T-cell (primary cell): ENCODE measurements at places on chromosomes 3 and 15. TPM values are rescaled to one million over a fixed set of nuclear protein-coding genes. Genes with fewer than 3 reads are reported as not detected.
A peak's percentile ranks its signal among the peaks of the same experiment; 100 is the strongest.

GRCh38 chr15:33392453-33392852, 81.7 kb downstream of the RYR3 start:
- DNase-seq = no peak

WDR93 gene
- not detected for total RNA-seq

GRCh38 chr3:50502584-50503423, 630 bp downstream of the CACNA2D2 start:
- DNase-seq = peak; percentile 15

ADAMTS17 gene
- 17.8 TPM for total RNA-seq

DNA sequence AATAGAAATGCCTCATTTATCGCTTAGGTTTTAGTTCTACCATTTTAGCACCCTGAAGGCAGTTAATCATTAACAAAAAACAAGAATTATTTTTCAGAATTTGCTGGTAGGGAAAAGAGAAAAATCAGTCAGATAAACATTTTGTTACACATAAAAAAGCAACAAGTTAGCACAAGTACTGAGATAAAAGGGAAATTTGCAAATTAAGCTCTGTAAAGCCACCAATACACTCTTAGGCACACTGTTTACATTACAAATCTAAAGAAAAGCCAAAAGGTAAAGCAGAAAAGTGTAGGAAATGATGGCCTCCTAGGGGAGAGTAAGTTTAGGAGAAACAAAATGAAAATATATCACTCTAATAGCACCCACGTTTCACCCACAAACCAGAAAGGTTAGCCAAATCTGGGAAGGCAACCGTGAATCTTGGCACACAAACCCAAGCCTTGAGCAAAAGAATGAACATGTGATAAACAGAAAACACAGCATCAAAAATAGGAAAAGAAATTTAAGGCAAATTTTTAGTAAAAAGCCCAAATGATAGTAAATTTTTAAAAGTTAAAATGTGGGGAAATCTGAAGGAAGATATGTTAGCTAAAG, 1.6 kb upstream of the SATB1 start:
- DNase-seq = no peak
